ENCODE measurements at places on chromosomes 13 and 19.

DNA sequence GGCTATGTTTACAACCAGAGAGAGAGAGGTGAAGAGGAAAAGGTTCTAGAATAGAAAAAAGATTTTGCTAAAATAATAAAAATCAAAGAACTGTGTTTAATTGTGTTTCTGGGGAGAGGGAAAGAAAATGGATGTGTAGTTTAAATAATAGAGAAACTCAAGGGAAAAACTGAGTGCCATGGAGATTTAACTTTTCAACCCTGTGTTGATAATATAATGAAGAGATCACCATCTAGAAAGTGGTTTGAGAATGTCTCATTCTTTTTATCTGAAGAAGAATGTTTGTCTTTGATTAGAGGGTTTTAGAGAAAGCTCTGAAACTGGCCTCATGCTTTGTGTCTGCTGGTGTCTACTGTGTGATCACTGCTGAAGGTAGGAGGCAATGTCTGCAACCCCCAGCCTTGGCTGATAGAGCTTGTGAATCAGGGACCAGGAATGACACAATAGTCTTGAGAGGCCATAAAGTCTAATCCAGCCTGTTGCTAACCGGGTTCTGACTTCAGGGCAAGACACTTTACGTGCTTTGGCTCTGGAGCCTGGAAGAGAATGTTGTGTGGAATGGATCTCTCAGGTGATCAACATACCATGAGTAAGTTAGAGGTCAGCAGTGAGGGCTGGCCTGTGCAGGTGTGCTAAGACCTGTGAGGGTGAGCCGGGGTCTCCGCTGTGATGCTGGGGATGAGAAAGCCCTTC, 5.4 kb downstream of the COL4A2 start:
- DNase-seq: no peak

DNA sequence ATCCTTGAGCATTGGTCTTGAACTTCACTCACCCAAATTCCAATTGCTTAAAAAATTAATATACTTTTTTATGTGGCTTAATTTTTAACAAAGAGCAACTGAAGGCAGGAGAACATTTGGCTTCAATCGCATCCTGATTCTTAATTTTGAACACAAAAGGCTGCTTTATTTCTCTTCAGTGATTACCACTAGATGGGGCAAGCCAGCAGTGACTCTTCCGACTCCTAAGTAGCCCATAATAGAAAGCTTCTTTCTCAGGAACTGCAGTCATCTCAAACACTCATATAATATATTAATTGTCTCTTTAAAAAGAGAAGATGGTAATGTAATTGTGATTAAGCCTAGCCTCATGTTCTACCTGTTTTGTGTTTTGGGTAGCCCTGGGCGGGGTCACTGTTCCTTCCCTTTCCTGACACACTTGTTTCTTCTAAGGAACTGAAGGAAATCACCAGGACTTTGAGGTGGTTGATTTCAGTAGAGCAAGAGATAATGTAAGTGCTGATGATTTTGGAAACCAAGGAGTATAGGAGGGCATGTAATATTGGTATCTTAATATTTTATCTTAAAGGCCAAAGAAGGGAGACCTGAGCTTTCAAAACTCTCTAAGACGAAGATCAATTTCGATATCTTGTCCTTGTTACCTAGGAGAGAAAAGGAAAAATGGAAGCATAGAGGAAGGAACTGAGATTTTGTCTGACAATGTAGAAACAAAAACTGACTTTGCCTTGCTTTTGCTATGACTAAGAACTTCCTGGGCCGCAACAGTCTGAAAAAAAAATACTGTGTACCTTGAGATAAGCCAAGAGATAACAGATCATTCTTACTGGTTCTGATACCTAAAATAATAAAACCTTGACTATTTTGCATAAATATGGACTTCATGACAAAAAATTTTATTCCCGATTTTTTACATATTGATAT, 73.1 kb downstream of the TNFSF13B start:
- DNase-seq: peak; percentile 48

DNA sequence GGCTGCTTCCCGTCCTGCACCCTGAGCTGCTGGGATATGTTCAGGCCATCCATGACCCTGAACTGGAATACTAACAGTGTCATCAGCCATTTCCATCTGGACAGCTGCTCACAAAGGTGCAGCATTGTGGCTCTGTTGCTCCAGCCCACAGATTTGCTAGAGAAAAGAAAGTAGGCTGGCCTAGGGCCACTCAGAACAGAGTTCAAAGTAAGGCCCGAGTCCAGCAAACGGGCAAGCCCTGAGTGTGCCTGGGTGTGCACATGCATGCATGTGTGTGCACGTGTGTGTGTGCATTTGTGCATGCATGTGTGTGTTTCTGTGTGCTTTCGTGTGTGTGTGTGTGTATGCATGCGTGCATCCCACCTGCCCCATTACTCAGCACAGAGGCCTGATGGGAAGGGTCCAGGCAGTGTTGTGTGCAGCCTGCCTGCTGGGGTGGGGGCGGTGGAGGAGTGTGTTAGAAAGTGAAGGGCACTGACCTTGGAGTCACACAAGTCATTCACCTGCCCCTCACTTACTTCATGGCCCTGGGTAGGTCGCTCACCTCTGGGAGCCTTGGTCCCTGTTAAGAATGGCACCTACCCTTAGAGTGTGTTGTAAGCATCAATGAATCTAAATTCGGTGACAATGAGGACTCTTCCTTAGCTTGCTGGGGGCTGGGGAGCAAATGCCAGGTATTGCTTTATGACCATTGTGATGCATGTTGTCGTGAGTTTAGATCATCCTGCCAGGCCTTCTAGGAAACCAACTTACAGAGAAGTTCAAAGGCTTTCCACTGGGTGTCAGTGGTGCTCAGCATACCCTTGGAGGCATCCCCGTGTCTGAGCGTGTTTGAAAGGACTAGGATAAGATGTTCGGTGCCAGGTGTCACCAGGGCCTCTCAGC, 53.2 kb downstream of the GPR12 start:
- peak; percentile 71 for DNase-seq

DNA sequence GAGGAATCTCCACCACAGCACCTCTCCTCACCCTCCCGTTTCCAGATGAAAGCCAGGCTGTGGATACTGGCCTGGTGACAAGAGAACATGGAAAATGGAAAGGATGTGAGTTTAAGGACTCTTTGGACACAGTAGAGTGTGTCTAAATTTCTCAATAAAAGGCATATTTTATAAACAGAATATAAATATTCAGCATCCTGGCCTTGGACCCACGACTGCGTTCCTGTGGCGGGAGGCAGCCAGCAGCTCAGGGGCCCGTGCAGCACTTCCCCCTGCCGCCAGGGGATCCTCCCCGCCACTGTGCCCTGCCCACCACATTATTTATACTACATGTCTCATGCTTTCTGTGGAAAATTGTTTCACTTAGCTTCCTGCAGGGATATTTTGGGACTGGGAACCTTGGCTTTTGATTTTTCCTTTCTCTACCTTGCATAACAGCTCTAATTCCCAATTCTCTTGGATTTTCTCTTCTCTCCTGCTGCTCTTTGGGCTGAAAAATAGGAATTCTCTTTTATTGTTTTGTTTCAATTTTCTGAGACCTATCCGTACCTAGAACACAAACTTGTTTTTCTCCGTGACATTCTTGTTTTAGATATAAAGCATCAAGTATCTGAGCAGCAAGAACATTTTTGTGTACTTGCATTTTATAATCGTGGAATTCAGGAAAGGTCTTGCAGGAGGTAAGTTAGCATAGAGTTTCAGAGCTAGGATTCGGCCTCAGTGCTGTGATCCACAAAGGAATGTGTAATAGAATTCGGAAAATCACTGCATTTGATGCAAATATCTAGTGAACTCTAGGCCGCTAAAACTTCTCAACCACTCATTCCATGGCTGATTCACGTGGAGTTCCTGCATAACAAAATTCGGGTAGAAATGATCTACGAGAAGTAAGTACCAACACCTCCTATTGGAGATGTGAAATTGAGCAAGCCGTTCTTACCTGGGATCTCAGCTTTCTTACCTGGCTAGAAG, 107.7 kb upstream of the SPATA13 start:
- DNase-seq: no peak

DNA sequence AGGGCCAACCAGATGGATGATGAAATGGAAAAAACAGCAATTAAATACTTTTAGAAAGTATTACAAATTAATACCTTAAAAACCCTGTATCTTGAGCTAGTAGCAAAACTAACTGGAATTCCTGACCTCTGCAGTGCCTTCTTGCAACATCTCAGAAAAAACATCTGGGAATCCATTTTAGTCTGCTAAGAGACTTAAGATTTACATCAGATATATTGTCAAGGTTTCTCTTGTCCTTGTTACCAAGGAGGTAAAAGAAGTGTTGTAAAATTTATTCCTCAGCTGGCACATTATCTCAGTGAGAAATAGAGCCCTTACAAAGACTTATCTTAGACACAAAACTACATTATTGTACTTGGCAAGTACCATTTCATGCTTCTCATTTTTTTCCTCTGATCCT, 18.5 kb downstream of the KCNRG start:
- no peak for DNase-seq

GRCh38 chr13:113667771-113668490, 912 bp downstream of the GRK1 start:
- DNase-seq: no peak

GRCh38 chr19:18832306-18833140, 764 bp downstream of the UPF1 start:
- no peak for DNase-seq

GRCh38 chr19:5156231-5156986, 184.2 kb downstream of the PTPRS start:
- DNase-seq: no peak

GRCh38 chr13:104447348-104447747, 1381.1 kb upstream of the SLC10A2 start:
- no peak for DNase-seq

Measured in NCI-H1694 (cell line).